ENCODE measurements at places on chromosomes 1 and 21.
A peak's percentile ranks its signal among the peaks of the same experiment; 100 is the strongest.

- no peak for DNase-seq
These were observed 42.0 kb upstream of the RIPK4 start for GRCh38 chr21:41808846-41809245.

- DNase-seq = no peak
These were observed 161.1 kb upstream of the CXADR start for GRCh38 chr21:17351766-17352165.

GRCh38 chr1:202812176-202813026 is 1.6 kb downstream of the PCAT6 start:
- peak; percentile 48 for DNase-seq

GRCh38 chr1:165344198-165344597 is 12.3 kb downstream of the LMX1A start:
- DNase-seq = no peak

DNA sequence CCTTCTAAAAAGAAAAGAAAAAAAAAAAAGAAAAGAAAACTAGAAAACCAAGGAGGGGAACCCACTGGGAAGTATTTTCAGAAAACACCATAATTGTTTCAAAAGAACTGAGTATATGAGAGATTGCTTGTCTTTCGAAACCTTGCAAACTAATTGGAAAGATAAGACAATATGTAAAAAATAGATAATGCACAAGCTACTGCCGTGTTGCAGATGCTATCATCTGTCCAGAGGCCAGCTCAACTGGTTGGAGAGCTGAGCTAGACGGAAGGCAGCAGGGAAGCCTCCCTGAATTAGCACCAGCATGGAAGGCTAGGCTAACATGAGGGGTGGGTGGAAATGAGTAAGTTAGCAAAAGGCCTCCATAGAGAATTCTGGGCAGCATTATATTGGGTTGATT is 16.2 kb upstream of the CACHD1 start:
- DNase-seq = no peak

DNA sequence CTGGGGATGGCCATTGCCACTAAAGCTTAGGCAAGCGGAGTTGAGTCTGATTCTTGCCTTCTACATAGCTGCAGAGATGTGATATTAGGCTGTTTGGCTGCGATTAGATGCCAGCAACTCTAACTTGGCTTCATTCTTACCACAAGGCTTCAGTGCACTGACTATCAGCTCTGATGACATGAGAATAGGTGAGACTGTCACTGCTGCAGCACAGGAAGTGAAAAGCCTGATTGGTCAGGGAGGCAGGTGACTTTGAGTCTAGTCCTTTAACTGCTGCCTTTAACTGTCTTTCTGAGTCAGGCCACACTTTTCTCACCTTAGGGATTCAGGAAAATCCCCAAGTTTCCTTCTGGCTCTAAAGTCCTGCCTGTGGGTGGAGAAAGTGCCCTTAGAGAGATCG is 14.1 kb upstream of the PLXNA2 start:
- no peak for DNase-seq

DNA sequence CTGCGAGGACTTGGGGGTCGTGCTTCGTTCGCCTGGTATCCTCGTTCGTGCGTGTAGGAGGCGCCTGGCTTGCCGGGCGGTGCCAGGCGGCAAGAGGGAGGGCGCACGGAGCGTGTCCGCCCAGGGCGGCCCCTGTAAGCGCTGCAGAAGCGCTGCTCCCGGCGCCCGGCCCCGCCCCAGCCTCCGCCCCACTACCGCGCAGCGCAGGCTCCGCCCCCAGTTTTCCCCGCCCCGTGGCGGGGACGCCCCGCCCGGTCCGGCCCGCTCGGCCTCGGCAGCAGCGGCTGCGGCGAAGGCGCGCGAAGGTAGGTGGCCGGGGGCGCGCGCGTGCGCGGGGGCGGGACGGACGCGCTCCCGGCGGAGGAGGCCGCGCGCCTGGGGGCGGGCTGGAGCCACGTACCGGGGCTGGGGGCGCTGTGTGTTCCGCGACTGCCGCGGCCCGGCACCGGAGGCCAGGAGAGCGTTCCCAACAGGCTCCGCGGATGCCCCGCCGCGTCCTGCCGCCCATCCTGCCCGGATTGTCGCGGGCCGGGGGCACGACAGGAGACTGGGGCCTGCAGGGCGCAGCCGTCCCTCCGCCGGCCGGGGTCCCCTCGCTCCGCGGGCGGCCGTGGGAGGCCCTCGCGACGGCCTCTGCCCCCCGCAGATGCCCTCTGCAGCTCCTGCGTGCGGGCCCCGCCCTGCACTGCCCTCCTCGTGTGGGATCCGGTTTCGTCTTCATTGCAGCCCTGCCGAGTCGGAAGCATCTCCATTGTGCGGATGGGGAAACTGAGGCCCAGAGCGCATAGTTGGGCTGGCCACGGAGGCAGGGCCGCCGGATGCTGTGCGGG is 7.7 kb upstream of the CROCC start:
- peak; percentile 98 for DNase-seq

- DNase-seq = no peak
These were observed 74.7 kb downstream of the NTPCR start for GRCh38 chr1:233025157-233025556.
